ENCODE measurements at places on chromosomes 12 and 14. TPM values are rescaled to one million over a fixed set of nuclear protein-coding genes. Genes with fewer than 3 reads are reported as not detected.

The NOC4L gene
- 40.1 TPM for total RNA-seq

- DNase-seq = no peak
These were observed 115.7 kb downstream of the DIO2 start for GRCh38 chr14:80095623-80096022.

DNA sequence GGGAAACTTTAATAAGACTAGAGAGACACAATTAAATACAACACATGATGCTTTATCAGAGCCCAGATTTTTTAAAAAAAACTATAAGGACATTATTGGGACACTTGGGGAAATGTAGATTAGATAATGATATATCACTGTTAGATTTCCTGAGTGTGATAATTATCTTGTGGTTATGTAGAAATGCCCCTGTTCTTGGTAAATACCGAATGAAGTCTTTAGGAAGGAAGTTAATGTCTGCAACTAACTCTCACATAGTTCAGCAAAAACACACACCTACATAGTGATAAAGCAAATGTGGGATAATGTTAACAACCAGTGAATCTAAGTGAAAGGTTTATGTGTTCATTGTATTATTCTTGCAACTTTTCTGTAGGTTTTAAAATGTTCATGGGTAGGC, 14.6 kb upstream of the CACNB3 start:
- DNase-seq = no peak

- peak; percentile 49 for DNase-seq
These were observed 177.2 kb upstream of the NTF3 start for GRCh38 chr12:5254703-5255102.

- no peak for DNase-seq
These were observed 21.0 kb downstream of the BATF start for GRCh38 chr14:75543253-75543652.

DNA sequence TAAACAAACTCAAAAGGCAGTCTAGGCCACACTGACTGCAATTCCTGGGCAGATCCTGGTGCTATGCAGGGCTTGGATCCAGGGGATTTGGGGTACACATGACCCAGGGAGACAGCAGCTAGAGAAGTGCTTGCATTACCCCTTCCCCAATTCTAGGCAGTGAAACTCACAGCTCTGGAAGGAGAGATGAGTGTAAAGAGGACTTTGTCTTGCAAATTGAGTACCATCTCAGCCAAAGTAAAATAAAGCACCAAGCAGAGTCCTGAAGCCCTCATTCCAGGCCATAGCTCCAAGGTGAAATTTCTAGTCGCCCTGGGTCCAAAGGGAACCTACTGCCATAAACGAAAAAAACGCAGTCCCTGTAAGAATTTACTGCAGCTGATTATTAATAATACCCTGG, 644.9 kb upstream of the FLRT2 start:
- no peak for DNase-seq

DNA sequence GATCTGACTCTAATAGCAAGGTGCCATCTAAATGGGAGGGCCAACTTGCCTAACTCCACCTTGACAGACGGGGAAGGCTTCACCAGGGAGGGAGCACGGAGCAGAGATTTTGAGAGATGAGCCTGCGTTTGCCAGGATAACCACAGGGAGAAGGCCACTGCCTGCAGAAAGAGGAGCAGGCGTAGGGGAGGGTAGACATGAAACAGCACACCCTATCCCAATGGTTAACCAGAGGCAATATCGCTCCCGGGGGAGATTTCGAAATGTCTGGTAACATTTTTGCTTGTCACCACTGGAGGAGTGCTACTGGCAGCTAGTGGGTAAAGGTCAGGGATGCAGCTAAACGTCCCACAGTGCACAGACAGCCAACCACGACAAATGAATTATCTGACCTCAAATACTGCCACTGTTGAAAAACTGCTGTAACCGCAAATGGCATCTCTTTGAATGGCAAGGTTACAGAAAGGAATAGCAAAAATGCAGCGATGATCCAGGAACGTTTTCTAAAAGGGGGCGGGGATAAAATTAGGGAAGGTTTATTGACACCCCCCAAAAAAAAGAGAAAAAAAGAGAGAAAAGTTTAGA, 126.0 kb upstream of the ATF7IP start:
- DNase-seq = no peak

DNA sequence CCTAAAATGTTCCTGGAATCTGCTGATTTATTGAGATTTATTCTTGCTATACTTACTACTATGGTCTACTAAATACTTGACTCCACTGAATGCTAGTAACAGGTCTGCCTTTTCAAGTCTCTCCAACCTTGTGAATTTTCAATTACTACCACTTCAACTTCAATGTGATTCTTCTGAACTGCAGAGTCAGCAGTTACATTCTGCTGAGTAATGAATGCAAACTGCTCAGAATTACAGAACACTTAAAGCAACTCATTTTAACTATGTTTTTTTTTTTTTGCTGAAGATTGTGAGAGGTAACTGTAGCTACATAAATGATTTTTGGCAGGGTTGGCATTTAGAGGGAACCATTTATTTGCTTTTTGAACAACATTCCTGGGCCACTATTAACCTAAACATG, 41.8 kb downstream of the ARF6 start:
- no peak for DNase-seq

- DNase-seq = no peak
These were observed 126.1 kb upstream of the FUT8 start for GRCh38 chr14:65286443-65286842.

The CLEC6A gene
- total RNA-seq = not detected

- DNase-seq = no peak
These were observed 1.0 kb upstream of the NAP1L1 start for GRCh38 chr12:76085520-76085868.
